ENCODE measurements at places on chromosomes 16 and 17.

DNA sequence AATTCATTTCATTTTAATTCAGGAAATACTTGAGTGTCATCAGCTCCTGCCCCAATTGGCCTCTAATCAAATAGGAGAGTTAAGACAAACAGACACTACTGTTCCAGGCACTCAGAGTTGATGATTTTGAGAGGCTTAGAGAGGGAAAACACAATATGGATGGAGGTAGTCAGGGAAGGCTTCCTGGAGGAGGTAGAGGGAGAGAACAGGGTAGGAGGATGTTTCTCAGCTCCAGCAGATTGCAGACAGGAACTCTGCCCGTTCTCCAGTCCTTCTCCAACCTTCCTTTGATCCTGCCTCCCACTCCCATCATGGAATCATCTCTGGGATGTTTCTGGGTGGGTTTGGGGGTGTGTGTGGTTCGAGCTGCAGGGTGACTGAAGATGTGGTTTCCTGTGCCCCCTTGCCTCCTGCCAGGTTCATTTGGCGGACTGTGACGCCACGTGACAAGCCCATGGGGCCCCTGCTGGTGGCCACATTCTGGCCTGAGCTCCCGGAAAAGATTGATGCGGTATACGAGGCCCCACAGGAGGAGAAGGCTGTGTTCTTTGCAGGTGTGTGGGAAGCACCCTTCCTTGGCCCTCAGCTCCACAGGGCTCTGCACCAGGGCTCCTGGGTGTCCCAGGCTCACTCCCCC, 12.2 kb upstream of the LPCAT2 start:
- DNase-seq, result no peak

GRCh38 chr17:82160075-82160474, 52.6 kb downstream of the CCDC57 start:
- DNase-seq, result no peak

DNA sequence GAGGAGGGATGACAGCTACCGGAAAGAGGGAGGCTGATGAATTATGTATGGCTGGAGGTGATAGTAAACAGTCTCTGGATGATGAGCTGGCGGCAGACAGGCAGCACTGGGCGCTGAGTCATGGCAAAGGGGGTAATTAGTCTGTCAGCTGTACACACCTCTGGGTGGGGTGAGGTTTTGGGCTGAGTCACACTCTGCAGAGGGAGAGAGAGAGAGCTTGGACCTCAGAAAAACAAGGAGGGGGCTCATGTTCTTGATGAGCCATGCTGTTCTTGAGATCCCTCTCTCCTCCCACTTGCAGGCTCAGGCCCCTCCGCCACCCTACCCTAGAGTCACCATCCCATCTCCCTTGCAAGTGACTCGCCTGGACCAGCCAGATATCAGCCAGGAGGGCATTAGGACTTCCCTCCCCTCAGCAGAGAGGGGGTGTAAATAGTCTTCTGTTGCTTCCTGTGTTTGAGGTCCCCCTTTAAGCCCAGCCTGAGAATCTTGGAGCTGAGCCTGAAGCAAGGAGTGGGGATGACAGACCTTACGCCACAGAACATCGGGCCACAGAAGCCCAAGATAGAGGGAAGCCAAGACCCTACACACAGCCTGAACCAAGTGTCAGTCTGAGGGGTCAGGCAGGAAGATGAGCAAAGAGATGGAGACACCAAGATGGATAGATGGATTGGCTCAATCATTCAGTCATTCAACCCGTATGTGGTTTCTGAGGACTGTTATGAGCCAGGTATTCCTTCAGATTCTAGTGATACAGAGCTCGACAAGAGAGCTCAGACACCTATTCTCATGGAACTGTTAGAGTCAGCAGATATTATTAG, 383.2 kb upstream of the CCL2 start:
- DNase-seq, result no peak

GRCh38 chr17:44279666-44280391, 11.9 kb upstream of the SLC4A1 start:
- peak; percentile 23 for DNase-seq

GRCh38 chr17:38728290-38728831, 1.8 kb upstream of the CISD3 start:
- DNase-seq, result no peak

DNA sequence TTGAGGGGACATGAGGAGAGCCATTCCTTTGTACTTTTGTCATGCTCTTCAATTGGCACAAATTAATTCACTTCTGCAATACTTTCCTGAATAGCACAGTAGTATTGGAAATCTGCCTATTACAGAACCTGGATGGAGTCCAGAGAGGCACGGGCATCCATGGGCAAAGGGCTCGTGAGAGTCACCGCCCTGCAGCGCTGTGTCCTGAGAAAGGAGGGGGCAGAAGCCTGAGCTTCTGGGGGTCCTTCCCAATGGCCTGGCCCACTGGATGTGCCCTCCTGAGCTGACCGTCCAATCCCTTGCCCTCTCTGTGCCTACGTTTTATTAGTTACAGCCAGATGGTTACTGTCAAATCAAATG, 3.5 kb downstream of the G6PC1 start:
- no peak for DNase-seq

DNA sequence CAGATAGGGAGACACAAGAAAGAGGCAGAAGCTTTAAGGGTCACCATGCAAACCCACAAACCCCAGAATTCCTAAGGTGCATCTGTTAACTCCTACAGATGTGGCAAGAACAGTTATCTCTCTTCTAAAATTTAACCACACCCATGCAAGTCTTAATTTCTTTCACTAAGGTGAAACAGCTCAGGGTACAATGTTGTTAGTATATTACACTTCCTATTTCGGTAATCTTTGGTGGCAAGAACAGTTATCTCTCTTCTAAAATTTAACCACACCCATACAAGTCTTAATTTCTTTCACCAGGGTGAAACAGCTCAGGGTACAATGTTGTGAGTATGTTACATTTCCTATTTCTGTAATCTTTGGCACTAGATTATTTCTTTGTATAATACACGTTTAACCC, 6.6 kb downstream of the CCL23 start:
- no peak for DNase-seq

DNA sequence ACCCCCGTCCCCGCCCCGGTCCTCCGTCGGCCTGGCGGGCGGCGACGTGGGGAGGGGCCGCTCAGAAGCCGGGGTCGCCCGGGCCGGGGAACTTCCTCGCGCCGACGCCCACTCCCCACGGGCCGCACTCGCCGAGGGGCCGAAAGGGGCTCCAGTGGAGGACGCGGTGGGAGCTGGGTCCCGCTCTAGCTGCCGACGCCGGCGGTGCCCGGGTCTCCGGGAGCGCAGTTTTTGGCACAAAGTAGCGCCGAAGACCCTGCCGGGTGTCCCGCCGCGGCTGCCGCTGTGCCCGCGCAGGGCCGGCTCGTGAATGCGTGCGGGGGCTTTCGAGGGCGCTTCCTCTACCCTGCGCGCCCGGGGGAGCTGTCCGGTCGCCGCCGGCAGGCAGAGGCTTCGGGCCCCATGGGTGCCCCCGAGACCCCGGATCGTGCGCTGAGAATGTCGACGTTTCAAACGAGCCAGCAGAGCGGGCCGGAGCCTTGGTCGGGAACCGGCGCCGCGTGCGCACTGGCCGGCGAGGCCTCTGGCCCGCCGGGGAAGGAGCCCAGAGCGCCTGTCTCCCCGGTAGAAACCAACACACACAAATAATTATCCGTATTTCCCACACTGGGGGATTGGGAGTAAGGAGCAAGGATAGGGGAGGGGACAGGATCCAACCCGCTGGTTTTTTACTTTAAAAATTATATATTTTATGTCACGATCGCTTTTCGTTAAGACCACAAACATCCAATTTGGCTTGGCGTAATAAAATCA, 46.6 kb upstream of the SLC38A10 start:
- DNase-seq, result no peak

- DNase-seq, result peak; percentile 80
These were observed at the start of gene ZNF598 for GRCh38 chr16:2009791-2010510. TSS of gene ZNF598 (minus strand) at chr16:2009821.

DNA sequence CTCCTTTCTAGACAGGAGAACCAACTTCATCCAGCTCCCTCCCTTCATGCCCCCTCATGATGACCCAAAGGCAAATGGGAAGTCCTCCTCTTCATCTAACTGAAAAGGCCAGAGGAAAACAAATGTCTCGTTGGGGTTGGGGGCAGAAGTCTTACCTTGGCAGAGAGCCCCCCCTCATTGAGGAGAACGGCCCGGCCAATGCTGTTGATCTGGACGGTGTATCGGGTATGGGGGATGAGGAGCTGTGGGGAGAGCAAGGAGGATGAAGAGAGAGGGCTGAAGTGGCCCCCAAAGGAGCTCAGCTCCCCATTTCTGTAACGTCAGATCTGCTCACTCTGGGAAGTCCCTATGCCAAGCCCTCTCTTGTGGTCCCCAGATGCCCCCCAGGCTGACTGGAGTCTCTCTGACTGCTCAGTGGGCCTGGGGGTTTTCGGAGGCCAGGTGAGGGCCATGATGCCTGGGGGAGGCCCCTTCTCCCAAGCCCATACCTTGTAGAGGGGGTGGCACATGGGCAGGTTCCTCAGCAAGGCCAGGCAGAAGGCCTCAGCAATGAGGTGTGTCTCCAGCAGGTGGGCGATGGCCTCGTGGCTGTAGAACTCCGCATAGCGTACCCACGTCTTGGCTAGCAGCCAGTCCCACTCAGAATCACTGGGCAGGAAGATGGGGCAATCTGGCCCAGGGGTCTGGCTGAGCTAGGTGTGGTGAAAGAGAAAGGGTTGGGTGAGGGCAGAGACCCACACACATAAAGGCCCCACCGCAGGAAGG, 10.8 kb downstream of the ALOX12B start:
- no peak for DNase-seq

DNA sequence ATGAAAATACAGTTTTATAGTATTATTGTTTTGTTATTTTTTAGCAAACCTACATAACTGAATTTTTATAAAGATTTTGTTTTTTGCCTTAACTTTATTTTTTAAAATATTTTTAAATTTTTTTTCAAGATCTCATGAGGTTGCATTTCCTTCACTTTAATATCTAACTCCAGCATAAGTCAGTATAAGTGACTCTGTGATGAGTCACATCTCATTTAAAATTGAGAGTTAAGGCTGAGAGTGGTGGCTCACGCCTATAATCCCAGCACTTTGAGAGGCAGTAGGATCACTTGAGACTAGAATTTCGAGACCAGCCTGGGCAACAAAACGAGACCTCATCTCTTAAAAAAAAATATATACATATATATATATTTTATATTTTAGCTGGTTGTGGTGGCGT, 44.0 kb downstream of the NLK start:
- DNase-seq, result no peak

GRCh38 chr17:67335245-67335835, 31.0 kb downstream of the PSMD12 start:
- no peak for DNase-seq

DNA sequence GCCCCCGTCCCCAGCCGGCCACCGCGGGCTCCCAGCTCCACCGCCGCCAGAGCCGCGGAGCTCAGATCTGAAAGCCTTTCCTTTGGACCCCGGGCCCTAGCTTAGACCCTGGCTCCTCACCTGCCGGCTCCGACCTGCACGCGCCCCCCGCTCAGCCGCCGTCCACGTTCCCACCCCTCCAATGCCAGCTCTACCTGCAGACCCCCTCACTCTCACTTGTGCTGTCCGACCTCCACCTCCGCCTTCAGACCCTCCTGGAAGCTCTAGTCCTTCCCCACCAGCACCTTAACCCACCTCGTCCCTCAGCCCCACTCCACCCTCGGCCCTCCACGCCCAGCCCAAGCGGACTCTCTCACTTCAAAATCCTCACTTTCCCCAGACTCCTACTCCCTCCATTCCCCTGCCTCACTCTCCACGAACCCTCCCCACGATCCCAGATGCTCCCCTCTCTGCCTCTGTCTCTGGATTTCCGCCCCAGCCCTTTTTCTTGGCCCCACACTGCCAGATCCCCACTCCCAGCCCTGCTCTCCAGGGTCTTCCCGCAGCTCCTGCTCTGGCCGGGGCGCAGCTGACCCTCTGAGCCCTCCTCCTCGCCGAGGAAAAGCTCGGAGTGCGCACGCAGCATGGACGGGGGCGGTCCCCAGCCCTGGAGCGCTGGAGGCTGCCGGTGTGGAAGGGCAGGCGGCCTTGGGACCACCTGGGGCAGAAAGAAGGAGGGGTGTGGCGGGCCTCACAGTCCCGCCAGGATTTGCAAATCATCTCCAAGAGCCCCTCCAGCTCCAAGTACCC, at the start of gene TMEM114:
TMEM114 (minus strand) TSS at position 612 of the 789 bp plus-strand sequence. CDS start 673 bp downstream, outside the sequence.
- DNase-seq, result no peak

DNA sequence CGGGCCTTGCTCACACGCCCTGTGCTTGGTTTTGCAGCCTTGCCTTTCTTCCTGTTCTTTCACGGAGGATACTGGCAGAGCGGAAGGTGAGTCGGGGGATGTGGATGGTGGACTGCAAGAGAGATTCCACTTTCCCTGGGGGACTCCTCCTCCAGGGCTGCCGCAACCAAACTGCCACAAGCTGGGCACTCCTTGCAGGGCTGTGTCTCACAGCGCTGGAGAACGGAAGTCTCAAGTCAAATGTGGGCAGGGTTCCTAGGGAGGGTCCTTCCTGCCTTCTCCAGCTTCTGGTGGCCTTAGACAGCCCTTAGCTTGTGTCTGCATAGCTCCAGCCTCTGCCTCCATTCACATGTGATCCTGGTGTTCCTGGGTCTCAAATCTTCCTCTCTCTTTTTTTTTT, 11.4 kb upstream of the BIRC5 start:
- DNase-seq, result no peak

- DNase-seq, result no peak
These were observed 8.9 kb downstream of the OR4D1 start for GRCh38 chr17:58156839-58157803.

- DNase-seq, result peak; percentile 63
These were observed 46.5 kb downstream of the SRCIN1 start for GRCh38 chr17:38559051-38559879.

GRCh38 chr16:1073566-1074378, 1.2 kb downstream of the SSTR5 start:
- no peak for DNase-seq

- DNase-seq, result no peak
These were observed 253.6 kb upstream of the XYLT1 start for GRCh38 chr16:17724242-17724898.

- no peak for DNase-seq
These were observed 25.0 kb upstream of the GNG13 start for GRCh38 chr16:825341-826061.

DNA sequence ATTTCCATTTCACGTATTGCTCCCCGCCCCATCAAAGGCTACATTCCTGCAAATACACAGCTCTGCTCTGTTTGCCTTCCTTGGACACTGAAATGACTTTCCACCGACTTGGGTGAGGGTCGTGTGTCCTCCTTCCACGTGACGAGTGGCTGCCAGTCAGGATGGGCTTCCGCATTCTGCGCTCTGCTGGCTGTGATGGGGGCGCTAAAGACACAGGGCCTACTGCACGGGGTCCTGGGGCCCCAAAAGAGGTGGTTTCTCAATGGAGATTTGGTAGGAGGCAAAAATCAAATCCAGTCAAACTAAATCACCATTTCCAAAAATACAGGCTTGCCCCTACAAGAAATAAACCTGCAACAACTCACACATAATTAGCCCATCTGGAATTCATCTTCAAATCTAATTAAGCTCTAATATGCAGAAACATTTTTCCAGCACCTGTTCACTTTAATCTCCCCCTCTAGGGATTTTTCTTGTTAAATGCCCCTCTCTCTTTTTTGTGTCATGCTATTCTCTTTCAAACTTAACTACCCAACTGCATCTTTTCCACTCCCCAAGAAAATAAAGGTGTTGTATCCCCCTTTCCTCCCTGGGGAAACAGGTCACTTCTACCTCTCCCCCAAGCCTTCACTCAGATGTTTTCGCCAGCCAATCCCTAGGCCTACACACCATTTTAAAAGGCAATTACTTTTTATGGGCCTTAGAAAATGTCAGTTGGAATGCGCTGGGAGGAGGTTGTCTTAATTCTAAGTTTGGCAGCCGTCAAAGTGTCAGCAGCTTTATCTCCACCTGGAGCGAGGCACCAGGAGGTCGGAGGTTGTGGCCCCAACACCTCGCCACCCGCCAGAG, 21.9 kb upstream of the FAAP100 start:
- DNase-seq, result no peak

Data from right renal pelvis (tissue), 4 donors.